Uterus (tissue), 4 donors: ENCODE measurements at places on chromosomes 12 and 14.

- DNase-seq: no peak
- no peak overlapping the region for H3K27ac ChIP-seq
- no peaks in the 10 kb centered on the region for H3K36me3 ChIP-seq
- H3K4me3 ChIP-seq: no peak overlapping the region
- no peaks in the 10 kb centered on the region for H3K4me1 ChIP-seq
These were observed 1.9 kb downstream of the FAM222A start for GRCh38 chr12:109715310-109716091.

GRCh38 chr12:1885599-1886245, 32.7 kb downstream of the CACNA2D4 start:
- DNase-seq: no peak
- H3K4me1 ChIP-seq: no peaks in the 10 kb centered on the region
- no peak overlapping the region for H3K27ac ChIP-seq
- no peaks in the 10 kb centered on the region for H3K36me3 ChIP-seq
- H3K4me3 ChIP-seq: no peak overlapping the region
- no peaks in the 10 kb centered on the region for H3K27me3 ChIP-seq

GRCh38 chr12:66352197-66352596, 49.9 kb downstream of the HELB start:
- H3K36me3 ChIP-seq: no peaks in the 10 kb centered on the region
- H3K27ac ChIP-seq: no peak overlapping the region
- H3K27me3 ChIP-seq: no peaks in the 10 kb centered on the region
- no peaks in the 10 kb centered on the region for H3K4me1 ChIP-seq
- no peak overlapping the region for H3K4me3 ChIP-seq

GRCh38 chr12:62116986-62117385, 143.2 kb upstream of the USP15 start:
- H3K27me3 ChIP-seq: no peaks in the 10 kb centered on the region
- no peak for DNase-seq
- no peaks in the 10 kb centered on the region for H3K4me1 ChIP-seq

DNA sequence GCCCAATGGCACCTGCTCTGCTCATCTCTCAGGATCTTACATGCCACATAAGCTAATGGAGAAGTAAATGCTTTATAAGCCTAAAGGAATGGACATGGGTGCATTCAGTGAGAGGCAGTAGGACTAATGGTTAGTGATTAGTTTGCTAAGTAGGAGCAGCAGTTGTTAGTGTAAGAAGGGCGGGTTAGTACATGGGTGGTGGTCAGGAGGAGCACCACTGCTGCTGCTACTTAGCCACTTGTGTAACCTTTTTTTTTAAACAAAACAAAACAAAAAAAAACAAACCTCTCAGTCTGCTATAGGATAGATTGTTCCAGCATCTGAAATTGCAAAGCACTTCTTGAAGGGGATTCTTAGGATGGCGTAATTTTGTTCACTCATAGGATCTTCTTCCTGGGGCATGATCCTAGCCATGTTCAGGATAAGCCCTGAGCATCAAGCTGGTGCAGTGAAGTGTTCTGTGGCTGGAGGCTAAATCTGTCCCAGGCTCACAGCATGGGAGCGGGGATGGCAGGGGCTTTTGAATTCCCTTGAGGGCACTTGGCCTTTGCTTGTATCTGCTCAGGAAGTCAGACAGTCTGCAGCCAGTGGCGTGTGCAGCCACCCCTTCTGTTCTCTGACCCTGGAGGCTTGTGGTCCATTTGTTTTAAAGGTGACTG, 63.6 kb downstream of the CHST11 start:
- DNase-seq: no peak
- no peak overlapping the region for H3K27ac ChIP-seq
- no peaks in the 10 kb centered on the region for H3K4me1 ChIP-seq
- H3K36me3 ChIP-seq: no peaks in the 10 kb centered on the region
- no peaks in the 10 kb centered on the region for H3K27me3 ChIP-seq
- no peak overlapping the region for H3K4me3 ChIP-seq

DNA sequence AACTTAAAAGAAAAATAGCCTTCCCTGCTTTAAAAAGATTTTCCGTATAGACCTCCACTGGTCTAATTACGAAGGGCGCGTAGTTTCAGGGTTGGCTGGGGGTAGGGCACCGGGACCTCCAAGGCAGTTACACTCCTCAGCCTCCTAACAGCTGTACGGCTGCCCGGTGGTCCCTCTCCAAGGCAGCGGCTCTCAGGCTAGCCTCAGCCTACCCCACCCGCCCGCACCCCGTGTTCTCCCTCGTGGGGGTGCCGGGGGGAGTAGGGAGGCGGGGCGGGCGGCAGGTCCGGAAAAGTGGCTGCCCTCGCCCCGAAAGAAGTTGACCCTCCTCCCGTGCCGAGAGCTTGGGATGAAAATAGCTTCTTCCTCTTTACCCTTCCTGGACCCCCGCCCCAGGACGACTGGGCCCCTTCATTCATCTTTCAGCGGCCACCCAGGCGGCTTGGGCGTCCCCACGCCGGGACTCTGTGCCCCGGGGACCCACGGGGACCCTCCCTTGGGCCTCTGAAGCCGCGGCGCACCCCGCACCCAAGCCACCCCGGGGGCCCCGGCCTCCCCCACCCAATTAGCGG, 991 bp upstream of the RCOR1 start:
- H3K36me3 ChIP-seq: no peaks in the 10 kb centered on the region
- peak overlapping the region; percentile 78 for H3K4me3 ChIP-seq
- no peaks in the 10 kb centered on the region for H3K4me1 ChIP-seq
- peak; percentile 58 for DNase-seq

DNA sequence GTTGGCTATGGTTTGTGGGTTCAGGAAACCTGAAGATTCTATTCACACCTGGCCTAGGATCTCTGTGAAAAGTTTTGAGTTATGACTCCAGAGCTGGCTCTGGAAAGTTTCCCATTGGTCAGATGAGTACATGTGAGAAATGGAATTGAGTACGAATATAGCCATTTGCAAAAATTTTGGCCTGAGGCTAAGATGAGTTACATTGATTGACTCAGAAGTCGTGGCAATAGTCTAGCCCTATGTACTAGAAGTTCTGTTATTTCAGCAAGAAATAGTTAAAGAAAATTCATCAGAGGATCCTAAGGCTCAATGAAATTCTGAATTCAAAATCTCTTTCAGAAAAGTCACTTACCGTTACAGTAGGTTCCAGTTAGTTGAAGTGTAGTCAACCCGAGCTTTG, 109.9 kb downstream of the PTCSC3 start:
- H3K27ac ChIP-seq: no peak overlapping the region
- no peaks in the 10 kb centered on the region for H3K36me3 ChIP-seq
- no peaks in the 10 kb centered on the region for H3K4me1 ChIP-seq
- H3K27me3 ChIP-seq: no peaks in the 10 kb centered on the region
- no peak overlapping the region for H3K4me3 ChIP-seq
- DNase-seq: no peak
